ENCODE measurements at places on chromosomes 4 and X.

DNA sequence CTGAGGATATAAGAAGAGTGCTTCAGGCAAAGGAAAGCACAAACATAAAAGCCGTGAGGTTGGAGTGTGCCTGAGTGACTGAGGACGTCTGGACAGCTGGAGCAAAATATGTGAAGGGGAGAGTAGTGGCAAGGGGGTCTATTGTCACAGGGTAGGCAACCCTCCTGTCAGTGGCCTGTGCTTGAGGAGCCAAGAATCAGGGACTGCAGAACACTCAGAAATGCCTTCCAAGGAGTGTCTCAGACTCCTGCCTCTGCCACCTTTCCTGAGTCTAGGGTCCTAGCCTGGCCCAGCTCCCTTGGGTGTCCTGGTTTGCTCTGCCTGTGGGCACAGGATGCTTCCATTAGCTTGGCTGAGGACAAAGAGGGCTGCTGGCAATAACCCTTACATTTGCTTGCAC lies 152.5 kb upstream of the PJA1 start:
- no peak for DNase-seq

GRCh38 chrX:34927866-34928265 lies 14.7 kb upstream of the FAM47B start:
- DNase-seq: no peak

DNA sequence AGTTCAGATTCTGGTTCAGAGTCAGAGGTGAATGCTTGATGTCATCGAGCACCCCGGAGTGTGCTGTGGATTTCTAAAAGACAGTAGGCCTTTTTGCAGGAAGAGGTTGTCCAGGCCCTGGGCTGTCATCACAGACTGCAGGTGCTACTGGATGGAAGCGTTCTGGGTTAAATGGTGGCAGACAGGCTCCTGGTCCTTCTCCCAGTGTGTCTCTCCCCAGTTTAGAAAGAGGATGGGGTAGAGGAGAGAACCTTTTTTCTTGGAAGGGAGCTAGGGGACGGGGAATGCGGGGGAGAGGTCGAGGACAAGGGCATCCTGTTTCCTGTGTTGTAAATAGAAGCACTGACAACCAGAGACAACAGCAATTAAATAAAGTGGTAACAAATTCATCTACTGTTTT lies 102.3 kb upstream of the NUDT6 start:
- DNase-seq: no peak

DNA sequence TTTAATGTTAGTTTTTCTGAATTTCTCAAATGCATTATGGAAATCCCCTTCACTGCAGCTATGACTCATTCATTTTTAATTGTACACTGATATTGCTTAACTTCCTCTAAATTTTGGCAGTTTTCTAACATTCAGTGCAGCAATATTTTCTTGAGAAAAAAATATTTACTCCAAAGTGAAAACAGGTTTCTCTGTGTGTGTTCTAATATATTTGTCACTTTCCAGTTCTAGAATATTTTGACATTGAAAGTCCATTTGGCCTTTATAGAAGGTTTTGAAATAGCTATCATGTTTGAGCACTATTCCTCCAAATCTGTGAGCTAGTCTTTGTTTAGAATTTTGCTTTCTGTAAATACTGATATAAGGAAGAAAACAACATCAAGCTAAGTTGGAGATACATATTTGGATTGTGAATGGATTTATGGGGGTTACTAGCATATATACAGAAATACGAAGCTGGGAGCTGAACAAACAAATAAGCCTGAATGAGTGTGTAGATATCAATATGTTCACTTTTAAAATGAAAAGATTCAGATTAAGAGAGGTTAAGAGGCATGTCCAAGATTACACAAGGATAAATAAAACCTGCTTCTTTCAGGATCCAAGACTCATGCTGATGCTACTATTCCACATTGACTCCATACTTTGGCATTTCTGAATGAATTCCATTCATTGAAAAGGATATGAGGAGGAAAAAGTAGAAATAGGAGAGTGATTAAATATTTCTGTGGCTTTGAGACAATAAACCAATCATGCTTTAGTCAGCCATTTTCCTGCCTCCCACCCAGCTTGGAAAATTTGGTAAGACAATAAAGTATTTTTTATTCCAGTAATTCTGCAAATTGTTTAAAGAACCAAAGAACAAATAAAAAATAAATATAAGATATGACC lies 57.3 kb upstream of the SLIT2 start:
- no peak for DNase-seq

- DNase-seq: no peak
Measured at GRCh38 chr4:4499438-4500123, 42.3 kb downstream of the STX18 start.

DNA sequence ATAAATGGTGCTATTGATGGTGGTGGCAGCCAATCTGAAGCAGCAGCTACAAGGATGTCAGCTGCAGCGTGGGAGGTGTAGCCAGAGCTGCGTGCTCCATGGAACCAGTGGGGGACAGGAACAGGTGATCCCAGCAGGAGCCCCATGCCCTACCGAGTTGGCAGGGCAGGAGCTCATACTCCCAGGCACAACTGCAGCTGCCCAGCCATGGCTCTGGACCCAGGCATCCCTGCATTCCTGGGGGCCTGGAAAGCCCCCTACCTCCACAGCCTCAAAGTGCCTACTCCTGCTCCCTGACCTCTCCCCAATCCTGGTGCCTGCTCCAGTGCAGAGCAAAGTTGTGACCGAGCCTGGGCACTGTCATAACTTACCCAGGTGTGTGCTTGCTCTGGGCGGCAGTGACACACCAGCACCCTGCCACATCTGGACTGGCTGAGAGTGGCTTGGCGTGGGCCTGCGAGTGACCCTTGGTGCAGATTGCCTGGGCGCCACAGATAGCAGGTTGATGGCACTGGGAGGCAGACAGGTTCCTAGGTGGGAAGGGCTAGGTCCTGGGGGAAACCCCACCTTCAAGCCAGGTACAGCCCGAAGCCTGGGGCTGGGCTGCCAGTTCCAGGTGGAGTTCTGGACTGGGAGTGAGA lies 101.1 kb downstream of the DCAF12L2 start:
- DNase-seq: no peak

- no peak for DNase-seq
Measured at GRCh38 chrX:121455890-121456289, 408.5 kb downstream of the GLUD2 start.

- DNase-seq: no peak
Measured at GRCh38 chr4:10164877-10165283, 48.3 kb upstream of the WDR1 start.

GRCh38 chr4:172985552-172985951 lies 183.1 kb upstream of the GALNT7 start:
- no peak for DNase-seq

DNA sequence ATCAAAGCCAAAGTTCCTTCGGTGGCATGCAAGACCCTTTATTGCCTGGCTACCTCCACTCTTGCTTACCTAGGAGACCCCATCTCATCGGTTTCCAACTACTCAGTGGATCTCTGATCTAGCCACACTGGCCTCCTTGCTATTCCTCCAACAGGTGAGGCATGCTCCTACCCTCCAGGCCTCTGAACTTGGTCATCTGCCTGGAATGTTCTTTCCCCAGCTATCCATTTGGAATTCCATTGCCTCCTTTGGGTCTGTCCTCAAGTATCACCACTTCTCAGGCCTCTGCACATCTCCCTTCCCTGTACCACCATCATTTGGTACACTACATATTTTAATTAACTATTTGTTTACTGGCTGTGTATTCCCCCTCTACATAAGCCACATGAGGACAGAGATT lies 11.2 kb downstream of the LGI2 start:
- DNase-seq: no peak

GRCh38 chr4:140799686-140800225 lies 43.6 kb upstream of the TBC1D9 start:
- no peak for DNase-seq

DNA sequence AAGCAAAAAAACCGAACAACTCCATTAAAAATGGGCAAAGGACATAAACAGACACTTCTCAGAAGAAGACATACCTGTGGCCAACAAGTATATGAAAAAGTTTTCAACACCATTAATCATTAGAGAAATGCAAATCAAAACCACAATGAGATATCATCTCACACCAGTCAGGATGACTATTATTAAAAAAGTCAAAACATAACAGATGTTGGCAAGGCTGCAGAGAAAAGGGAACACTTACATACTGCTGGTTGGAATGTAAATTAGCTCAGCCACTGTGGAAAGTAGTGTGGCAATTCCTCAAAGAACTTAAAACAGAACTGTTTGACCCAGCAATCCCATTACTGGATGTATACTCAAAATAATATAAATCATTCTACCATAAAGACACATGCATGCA lies 436.3 kb downstream of the KLHL13 start:
- no peak for DNase-seq

DNA sequence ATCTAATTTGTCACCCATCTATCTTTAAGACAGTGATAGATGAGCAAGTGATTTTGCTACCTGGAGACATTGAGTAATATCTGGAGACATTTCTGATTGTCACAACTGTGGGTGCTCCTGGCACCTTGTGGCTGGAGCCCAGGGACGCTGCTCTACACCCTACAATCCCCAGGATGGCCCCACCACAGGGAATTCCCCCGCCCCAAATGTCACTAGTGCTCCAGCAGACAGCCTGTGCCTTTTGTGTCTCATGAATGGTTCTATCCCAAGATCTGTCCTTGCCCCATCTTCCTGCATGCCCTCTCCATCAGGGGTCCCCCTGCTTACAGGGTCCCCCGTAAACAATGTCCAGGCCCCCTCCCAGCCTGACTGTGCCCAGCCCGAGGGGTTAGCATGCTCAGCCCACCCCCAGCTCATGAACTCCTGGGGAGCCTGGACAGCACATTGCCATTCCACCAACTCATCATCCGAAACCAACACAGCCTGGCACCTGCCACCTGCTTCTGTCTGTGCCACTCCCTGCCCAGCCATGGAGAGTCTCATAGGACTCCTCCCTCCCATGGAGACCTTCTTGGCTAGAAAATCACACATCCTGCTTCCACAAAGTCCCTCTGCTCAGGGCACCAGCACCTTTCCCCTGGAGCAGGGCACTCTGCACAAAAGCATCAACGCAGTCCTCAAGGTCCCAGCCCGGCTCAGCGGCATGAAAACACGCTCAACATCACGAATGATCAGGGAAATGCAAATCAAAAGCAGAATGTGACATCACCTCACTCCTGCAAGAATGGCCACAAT lies 5.7 kb downstream of the P2RY8 start:
- no peak for DNase-seq

DNA sequence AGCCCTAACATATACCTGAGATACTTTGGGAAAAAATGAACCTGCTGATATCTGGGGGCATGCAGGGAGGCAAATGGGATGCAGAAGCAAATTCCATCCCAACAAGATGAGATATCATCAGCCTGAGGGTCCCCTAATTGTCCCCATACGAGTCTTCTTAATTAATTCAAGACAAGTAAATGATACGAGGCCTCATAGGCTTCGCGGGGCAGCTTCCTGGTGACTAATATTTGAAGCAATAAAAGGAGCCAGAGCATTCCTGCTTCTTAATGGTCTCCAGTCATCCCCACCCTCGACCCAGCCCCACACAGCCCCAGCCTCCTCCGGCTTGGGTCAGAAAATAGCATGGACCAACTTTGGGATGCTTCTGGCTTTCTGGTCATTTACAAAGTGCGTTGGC lies 99.6 kb upstream of the MSX1 start:
- no peak for DNase-seq

DNA sequence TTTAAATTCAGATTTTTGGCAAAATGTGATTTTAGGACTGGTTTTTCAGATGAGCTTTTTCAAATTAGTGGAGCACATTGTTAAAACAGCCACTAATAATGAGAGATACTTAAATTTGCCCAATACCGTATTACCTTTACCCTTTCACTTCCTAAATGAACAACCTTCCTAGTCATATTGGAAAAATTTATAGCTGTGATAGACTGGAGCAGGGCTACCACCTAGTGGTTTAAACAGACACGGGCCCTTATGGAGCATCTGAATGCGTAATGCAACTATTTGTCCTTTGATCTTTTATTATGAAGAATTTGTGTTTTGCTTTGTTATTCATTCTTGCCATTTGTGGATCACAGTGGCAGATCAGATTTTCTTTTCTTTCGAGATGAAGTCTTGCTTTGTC lies 72.7 kb downstream of the KDM6A start:
- no peak for DNase-seq

DNA sequence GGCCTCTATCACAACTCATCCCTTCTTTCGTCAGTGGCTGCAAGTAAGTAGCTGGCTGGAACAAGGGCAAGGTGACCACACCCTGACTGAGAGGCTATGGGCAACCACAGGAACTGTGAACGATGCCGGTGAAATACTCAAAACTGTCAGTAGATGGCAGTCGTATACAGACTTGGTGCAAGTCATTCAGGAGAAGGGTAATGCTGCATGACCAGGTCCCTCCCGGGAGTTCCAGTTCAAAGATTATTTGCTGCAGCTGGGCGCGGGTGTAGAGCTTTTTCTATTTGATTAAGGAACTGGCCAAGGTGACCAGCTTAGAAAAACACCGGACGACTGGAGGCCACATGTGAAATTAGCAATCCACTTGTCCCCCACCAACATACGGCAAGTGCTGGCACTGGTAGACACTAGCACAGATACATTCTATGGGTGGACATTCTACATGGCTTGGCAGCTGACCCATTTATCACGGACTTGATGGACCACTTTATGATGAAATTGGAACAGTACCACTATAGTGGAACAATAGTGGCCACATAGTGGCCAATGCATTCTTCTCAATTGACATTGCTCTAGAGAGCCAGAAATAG lies 726.6 kb downstream of the TRAM1L1 start:
- DNase-seq: peak; percentile 35

- no peak for DNase-seq
Measured at GRCh38 chrX:35017284-35017683, 74.7 kb downstream of the FAM47B start.

GRCh38 chr4:85448906-85449890 lies 25.8 kb upstream of the ARHGAP24 start:
- no peak for DNase-seq

GRCh38 chrX:17931855-17932254 lies 70.8 kb upstream of the RAI2 start:
- DNase-seq: no peak

GRCh38 chr4:145230726-145231125 lies 50.3 kb upstream of the OTUD4 start:
- DNase-seq: no peak

DNA sequence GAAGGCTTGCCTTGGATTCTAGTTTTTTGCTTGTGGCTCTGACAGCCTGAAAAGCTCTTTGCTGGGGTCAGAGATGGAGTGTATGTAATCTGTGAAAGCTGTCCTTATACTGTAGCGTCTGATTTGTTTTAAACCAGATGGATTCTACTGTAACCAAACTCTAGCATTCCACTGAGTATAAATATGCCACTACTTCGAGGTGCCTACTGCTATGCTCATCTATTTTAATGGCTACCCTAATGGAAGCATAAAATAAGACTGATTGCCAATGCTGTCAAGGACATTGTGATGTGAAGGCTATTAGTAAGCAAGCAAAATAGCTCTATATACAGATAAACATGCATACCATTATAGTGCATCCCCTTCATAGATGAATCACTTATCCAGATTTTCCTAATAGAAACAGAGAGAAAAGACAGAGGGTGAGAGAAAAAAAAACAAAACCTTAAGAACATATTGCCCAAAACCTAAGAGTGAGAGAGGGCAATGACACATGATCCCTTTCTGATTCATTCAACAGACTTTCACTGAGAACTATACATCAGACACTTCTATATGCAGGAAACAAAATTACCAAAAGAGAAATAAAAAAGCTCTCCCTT lies 1025.8 kb upstream of the LCORL start:
- no peak for DNase-seq

GRCh38 chr4:62487016-62487415 lies 1286.9 kb downstream of the ADGRL3 start:
- no peak for DNase-seq
